HTR-8/SVneo (cell line): ENCODE measurements at places on chromosomes 12 and 14.
A peak's percentile ranks its signal among the peaks of the same experiment; 100 is the strongest.

DNA sequence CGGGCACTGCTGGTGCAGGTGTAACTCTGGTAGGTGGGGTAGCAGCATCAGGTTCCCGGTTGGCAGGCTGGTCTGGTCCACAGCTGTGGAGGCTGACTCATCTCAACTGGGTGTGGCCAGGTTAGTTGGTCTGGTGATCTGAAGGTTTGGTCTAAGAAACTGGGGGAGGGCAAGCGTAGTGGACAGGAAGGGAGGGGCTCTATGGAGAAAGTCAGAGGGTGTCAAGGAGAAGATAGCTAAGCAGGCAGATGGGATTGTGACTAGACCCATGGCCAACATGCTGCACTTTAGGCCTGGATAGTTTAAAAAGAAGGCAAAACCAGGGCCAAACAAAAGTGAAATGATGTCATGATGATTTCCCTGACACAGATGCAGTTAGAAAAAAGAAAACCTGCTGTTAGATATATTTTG, 7.9 kb downstream of the TRIM9 start:
- peak; percentile 3 for DNase-seq

- no peak for DNase-seq
These were observed 16.4 kb upstream of the GSG1 start for GRCh38 chr12:13119826-13120225.

DNA sequence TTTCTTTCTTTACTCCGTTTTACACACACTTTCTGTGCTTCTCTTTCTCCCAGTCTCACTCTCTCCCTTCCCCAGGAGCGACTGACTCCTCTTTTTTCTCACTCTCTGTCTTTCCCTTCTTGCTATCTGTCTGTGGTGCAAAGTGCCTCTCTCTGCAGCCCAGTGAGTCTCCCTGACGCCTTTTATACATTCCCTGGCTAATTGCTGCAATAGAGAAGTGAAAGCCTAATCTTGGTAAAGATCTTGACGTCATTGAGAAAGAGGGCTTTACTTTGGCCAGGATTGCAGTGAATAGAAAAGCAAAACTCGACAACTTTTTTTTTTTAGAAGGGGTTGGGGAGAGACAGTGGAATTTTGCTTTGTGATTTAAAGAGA, 706 bp upstream of the DIO2 start:
- no peak for DNase-seq

GRCh38 chr14:88470542-88471440, 84.0 kb downstream of the PTPN21 start:
- no peak for DNase-seq

DNA sequence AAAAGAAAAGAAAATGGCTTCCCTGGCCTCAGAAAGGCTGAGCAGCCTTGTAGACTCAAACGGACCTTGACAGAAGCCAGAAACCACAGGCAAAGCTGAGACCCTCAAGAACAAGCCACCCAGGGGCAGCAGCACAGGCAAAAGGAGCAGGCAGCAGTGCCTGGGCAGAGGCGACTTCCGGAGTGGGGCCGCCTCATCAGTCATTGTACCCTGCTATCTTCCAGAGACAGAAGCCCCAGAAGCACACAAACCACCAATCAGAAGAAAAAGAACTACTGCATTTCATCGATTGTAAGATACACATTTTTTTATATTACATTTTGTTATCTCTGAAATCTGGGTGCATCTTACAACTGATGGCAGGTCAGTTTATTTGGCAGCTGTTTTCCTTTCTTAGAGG, 58.2 kb upstream of the ZFP36L1 start:
- DNase-seq = no peak

DNA sequence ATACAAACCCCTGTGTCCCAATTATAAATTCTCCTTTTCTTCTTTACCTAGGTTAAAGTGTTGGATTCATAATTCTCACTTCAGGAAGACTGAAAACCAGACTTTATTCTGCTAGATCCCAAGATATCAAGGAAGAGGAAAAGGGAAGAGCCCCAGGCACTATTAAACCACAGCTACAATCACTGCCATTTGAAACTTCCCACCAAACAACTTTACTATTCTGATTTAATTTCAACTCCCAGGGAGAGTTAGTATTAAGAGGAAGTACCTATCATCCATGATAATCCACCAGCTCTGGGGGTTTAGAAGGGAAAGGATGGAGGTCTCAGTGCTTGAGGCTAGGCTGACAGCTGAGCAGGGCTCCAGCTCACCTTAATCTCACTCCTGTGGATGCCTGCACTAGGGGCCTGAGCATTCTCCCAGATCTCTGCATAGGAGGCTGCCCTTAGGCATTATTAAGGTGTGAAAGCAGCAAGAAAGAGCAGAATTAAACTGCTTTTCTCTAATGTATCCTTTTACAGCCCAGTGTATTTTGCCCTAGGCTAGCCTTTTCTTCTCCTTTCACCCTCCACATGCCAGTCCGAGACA, 52.9 kb downstream of the MYF5 start:
- DNase-seq = no peak

DNA sequence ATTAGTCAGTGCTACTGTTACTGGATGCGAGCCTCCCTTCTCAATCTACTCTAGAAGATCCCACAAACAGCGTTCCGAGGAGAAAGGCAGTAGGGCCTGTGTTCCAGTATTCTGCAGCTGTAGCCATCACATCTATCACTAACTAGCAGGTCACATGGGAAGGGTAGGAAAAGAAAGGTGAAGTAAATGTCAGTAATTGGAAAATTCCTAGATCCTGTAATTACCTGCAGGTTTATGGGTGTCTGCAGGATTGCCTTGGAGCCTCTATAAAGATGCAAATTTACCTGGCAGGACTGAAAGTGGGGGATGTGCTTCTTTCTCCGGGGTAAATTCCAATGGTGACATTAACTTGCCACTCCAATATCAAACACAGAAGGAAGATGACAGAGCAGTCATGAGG, 77.8 kb downstream of the FERMT2 start:
- no peak for DNase-seq

DNA sequence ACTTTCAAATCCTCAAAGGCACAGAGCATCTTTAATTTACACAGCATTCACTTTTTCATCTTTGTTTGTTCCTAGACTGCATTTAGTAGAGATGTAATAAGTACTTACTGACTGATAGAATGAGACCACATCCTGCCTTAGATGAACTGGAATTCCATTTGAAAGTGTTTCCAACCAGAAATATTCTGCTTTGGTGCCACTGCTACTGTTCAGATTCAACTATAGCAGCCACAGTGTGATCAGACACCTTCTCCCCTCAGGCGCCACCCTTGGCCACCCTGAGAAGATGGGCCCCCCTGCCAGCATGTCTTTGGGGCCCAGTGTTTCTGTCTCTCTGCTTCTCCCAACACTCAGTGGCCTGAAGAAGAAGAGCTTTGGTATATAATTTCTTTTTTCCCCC, 449.1 kb downstream of the RAD51B start:
- no peak for DNase-seq

DNA sequence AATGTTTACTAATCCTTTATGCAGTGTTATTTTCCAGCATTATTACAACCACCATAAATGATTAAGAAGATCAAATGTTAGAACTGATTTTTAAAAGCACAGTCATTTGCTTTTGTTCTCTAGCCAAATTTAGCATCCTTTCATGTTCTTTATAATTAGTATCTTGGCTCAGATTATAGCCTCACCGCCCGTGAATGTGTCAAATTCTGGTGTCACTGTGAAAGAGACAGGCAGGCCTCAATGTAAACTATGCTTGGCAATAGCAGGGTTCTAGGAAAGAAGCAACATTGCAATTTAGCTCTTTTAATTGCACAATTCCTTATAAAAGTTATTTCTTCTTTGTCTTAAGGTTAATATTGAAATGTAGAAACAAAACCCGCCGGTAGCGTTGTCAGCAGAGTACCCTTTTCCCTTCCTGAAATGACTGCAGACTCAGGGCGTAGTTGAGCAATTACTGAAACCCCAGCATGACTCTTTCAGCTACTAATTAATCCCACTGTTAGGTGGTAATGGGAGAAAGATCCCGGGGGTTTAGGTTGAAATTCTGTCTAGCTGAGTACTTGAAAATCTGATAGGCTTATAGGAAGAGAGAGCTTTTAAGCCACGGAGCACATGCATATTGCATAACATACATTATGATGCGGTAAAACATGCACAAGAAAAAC, 1600.5 kb upstream of the SEL1L start:
- no peak for DNase-seq

GRCh38 chr12:89326239-89327040, 25.9 kb downstream of the DUSP6 start:
- DNase-seq = no peak

DNA sequence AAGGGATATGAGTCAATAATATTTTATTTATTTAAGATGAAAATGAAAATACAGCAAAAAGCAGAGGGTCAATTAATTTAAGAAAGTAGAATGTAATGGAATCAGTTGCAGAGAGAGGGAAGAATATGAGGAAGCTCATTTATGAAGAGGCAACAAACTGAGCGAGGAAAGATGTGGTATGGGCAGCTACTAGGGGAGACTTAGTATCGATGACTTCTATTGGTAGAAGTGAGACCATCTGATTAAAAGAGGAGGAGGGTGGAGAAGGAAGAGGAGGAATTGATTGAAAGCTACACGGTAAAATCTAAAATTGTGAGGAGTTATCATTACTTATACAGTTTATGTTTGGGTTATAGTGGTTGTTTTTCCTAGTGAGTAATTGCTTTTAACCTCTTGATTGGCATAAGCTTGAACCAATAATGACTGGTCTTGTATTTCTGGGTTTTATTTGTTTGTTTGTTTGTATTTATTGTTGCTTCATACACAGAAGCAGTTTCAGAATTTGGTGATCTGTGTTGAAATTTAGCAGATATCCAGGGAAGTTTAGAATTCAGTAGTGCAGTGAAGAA, 121.0 kb downstream of the LRRIQ1 start:
- no peak for DNase-seq

DNA sequence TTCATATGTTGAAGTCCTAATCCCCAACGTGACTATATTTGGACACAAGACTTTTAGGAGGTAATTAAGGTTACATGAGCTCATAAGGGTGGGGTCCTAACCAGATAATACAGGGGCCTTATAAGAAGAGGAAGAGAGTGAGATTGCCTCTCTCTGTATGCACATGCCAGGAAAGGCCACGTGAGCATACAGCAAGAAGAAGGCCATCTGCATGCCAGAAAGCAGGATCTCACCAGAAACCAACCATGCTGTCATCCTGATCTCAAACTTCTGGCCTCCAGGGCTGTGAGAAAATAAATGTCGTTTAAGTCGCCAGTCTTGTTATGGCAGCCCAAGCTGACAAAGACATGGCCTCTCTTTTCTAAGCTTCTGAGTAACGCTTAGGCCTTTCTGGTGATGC, 69.0 kb upstream of the GPHB5 start:
- DNase-seq = no peak
